Activated CD4-positive, alpha-beta T cell treated with anti-CD3 and anti-CD28 coated beads, Interleukin-2, amount 10 ng/mL, durations not matched to agents 24 days and 14 days (primary cell): ENCODE measurements at places on chromosomes 4 and X. TPM values are rescaled to one million over a fixed set of nuclear protein-coding genes. Genes with fewer than 3 reads are reported as not detected.
A peak's percentile ranks its signal among the peaks of the same experiment; 100 is the strongest.

KCND1 gene
- total RNA-seq = 2.5 and 3.5 TPM in 2 replicates

DNA sequence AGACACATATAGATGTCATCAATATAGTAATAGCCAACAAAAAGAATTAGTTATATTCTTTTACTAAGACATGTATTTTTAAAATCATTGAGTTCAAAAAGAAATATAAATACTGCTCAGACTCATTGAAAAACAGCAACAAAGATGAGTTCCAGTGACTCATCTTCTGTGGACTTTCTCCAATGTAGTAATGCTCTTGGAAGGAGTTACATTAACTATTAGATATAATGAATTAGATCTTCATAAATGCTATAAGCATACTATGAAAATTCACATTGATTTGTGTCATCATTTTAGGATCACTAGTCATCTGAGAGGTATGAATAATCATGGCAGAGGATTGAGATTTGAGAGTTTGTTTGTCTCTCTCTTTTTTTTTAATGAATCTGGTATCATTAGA lies 547.8 kb upstream of the PCDH7 start:
- no peak for DNase-seq
- H3K36me3 ChIP-seq = no peaks in the 10 kb centered on the region
- H3K4me3 ChIP-seq = no peak overlapping the region
- no peak overlapping the region for H3K27ac ChIP-seq
- H3K4me1 ChIP-seq = no peaks in the 10 kb centered on the region

GRCh38 chrX:95539041-95539440 lies 1145.6 kb upstream of the DIAPH2 start:
- H3K4me1 ChIP-seq = no peaks in the 10 kb centered on the region
- no peaks in the 10 kb centered on the region for H3K27me3 ChIP-seq
- no peaks in the 10 kb centered on the region for H3K36me3 ChIP-seq
- H3K27ac ChIP-seq = no peak overlapping the region

GRCh38 chr4:81523672-81524327 lies 52.1 kb upstream of the RASGEF1B start:
- peaks cover 4% of the 10 kb centered on the region for H3K27me3 ChIP-seq
- no peak for DNase-seq
- no peak overlapping the region for H3K4me3 ChIP-seq
- H3K36me3 ChIP-seq = no peaks in the 10 kb centered on the region

DNA sequence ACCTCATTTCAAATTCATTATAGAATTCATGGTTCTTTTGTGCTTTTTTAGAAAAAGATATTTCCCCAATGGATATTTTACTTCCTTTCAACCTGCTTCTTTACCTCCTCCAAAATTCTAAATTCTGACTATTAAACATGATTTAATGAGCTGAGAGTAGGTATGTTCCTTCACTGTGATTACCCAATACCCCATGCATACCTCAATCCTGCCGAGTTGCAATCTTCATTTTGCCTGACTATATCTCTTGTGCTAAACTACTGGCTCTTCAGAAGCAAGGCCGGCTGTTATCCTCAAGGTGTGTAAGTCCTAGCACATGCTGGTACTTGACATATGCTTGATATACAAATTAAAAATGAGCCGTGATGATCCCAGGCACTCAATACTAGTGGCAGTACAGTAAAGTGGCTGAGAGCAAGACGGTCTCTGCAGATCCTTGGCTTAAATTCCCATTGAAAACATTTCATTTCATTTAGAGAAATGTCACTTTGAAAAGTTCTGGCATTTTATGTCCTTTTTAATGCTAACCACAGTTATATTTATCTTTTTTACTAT lies 320.4 kb downstream of the KCNIP4 start:
- H3K4me1 ChIP-seq = no peaks in the 10 kb centered on the region
- H3K4me3 ChIP-seq = no peak overlapping the region
- H3K27ac ChIP-seq = no peak overlapping the region
- no peaks in the 10 kb centered on the region for H3K27me3 ChIP-seq
- no peak for DNase-seq
- H3K36me3 ChIP-seq = no peaks in the 10 kb centered on the region

- no peak overlapping the region for H3K4me3 ChIP-seq
- H3K4me1 ChIP-seq = peaks cover 64% of the 10 kb centered on the region
- H3K27me3 ChIP-seq = no peaks in the 10 kb centered on the region
Observed at GRCh38 chr4:184819786-184820185, 6.0 kb downstream of the ACSL1 start.

GRCh38 chr4:173506597-173507211 lies 23.3 kb downstream of the HAND2 start:
- H3K4me1 ChIP-seq = peaks cover 11% of the 10 kb centered on the region
- no peak overlapping the region for H3K4me3 ChIP-seq
- peak; percentile 56 for DNase-seq
- H3K27me3 ChIP-seq = peaks cover 87% of the 10 kb centered on the region
- H3K27ac ChIP-seq = no peak overlapping the region
